Thoracic aorta (tissue), 2 donors: ENCODE measurements at places on chromosomes 12 and 14. TPM values are rescaled to one million over a fixed set of nuclear protein-coding genes. Genes with fewer than 3 reads are reported as not detected.

GRCh38 chr12:93674386-93674785, 2.8 kb upstream of the CRADD start:
- DNase-seq: no peak

DNA sequence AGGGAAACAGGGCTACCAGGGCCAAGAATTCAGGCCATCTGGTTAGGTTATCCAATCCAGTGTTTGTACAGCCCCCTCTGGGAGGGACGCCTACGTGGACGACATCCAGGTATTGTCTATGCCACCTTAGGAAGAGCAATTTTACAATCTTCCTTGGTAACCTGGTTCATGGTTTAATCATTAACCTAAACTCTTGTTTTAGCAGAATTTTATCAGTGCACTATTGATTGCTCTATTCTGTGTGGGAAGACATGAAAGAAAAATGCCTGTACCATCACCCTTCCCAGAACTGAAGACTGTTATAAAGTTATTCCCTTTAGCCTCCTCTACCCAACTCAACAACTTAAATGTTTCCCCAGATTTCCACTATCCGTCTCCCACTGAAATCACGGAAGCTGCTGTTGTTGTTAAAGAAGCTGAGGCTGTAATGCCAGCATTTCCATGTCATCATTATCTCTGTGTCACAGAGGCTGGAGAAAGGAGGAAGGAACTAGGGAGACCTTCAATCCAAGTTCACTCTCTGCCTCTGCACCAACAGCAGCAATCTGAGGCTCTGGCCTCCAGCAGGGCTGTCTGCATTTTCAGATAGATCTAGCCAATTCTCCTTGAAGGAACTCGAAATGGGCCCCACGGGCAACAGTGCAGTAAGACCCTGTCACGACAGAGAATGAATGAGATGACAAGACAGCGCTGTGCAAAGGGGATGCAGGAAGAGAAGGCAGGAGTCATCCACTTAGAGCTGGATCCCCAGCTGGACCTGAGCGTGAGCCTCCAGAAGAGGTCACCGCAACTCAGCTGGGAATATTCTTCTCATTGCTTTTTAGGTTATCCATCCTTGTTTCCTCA, 183.4 kb upstream of the GZMB start:
- DNase-seq: no peak

DNA sequence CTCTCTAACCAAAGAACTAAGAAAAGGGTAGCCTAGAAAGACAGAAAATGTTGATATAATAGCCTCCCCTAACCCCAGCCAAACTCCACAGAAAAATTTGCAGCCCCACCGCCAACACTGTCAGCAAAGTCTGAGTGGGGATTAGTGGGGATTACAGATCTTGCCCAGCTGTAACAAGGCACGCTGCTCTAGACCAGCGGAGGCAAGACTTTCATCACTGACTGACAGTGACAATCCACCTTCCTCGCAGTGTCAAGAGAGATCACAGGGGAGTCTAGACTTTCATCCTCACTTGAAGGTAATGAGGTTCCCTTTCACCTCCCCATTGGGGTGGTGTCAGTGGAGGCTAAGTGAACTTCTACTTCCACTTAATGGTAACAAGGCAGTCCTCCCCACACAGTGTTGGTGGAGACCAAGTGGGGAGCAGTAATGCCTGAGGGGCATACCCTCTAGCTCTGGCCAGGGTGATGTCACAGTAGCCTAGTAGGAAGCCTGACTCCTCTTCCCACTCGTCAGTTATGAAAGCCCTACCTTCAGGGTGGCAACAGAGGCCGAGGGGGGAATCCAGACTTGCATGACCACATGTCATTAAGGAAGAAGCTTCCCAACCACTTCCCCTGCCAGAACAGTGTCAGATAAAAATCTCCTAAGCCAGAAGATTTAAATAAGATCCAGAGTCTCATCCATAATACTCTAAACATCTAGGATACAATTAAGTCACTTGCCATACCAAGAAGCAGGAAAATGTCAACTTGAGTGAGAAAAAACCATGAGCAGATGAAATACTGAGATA, 91.7 kb upstream of the RASSF8 start:
- no peak for DNase-seq

DNA sequence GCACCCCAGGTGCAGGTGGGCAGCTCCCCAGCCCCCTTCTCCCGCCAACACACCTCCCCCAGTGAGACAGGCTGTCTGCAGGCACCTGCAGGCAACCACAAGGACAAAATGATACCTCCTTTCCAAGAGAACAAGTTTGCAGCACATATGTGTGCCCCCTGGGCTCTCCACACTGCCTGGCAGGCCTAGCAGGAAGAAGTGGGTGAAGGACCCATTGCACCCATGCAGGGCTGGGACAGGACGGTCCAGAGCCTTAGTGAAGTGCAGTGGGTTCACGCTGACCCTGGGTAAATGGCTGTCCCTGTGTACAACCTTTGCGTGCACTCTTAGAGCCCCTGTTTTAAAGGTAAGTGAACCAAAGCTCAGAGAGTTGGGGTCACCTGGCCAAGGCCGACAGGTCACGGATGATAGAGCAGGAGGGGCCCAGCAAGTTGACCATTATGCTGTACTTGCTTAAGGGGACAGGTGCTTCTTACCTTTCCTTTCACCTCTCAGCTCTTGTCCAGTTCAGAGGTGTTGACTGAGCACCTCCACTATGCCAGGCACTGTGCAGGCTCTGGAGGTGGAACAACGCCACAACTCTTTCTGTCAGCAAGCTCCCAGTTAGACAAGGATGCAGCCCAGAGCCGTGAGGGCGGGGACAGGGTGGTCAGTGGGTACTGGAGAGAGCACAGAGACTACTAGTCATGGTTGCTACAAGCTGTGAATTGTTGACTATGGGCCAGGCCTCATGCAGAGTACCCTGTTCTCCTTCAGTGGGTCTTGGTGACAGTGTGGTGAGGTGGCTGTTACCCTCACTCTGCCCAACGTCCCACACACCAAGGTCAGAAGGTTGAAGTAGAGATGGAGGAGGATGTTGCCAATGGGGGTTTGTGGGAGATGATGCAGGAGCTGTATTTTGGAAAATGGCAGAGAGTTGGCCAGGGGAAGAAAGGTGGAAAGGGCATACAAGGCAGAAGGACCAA, 125.9 kb downstream of the PAPOLA start:
- DNase-seq: no peak

DNA sequence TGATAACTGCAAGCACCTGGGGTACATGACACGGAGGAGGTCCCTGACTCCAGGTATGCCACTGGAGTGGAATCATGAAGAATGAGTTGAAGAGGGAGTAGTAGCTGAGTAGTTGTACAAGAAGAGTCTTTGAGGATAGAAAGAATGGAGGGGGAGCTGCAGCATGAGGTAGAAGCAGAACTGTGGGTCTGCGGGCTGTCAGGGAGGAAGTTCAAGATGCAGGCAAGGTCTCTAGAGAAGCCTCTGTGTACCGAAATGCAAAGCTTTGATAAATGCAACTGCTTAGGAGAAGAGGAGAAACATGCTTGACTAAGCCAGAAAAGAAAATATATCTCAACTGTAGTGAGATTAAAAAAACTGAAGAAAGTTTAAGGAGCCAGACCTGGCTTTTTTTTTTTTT, 91.5 kb downstream of the CPNE8 start:
- DNase-seq: no peak

- DNase-seq: no peak
These were observed 839 bp downstream of the IFT43 start for GRCh38 chr14:75986439-75986765.

DNA sequence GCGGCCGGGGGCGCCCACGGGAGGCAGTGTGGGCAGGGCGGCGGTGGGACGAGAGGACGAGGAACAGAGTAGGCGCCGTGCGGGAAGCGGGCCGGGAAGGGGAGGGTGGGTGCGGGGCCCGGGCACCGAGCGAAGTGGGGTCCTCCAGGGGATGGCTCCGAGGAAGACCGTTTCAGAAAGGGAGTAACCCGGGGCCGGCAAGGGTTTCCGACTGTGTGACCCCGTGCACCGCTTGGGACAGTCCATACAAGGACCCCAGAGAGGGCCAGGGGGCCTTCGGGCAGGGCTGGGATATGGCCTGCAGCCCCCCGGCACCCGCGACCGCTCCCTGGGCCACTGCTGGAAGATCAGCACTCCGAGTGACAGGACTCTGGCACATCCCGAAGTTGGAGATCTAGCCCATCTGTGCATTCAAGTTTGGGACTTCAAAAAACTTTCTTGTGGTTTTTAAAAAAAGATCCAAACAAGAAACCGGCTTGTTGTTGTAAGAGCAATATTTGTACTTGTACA, 448 bp downstream of the TSPAN9 start:
- DNase-seq: no peak

DNA sequence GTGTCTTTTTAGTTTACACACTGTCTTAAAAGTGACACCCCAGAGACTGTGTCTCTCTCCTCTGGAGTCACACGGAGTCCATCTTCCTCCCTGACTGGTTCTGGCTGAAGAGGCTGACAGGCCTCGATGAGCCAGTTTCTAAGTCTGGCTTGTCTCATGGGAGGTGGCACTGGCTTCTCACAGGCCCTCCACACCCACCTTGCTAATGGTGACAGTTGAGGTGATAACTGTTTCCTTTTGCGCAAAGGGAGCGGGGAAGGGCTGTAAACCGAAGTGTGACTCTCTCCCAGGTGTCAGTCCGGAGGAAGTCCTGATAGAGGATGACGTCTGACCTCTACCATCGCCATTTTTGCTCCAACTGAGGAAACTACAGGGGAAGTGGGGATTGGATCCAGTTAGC, 30.2 kb downstream of the KCTD10 start:
- DNase-seq: no peak

- no peak for DNase-seq
These were observed 254.8 kb downstream of the PRKD1 start for GRCh38 chr14:29672831-29673230.

DNA sequence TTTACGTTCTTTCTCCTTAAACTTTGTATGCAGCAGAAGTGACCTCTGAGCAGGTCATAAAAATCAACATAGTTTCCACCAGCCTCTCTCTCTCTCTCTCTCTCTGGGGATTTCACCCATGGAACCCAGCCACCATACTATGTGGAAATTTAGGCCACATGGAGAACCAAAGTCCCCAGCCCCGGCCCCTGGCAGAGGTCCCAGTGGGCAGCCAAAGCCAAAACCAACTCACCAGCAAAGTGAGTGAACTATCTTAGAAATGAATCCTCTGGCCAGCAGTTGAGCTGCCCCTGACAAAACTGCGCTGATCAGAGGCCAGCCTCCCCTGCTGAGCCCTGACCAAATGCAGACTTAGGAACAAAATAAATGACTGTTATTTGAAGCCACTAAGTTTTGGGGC, 9.2 kb downstream of the DUSP6 start:
- DNase-seq: peak; percentile 42

DNA sequence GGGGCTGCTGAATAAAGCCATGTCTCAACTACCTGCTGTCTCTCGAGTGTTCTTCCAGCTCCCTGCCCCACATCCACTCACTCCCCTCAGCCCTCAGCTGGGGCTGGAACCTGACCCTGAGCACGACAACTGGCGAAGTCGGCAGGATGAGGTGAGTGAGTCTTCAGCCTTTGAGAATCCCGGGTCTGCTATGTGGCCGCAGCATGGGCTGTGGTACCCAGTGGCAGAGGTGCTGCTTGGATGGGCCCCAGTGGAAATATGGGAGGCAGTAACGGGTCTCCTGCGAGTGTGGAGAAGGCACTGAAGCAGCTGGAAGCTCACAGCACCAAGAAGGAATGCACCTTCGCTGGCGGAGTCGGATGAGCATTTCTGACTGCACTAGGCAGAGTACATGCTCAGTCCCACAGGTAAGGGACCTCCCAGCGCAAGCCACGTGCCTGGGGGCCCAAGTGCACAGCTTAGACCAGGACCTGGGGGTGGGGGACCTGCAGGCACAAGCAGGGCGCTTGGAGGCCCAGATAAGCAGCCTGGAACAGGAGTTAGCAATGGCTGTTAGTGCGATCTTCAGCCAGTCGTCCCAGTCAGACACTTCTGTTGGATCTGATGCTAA, 95.5 kb upstream of the TMPO start:
- DNase-seq: no peak

GRCh38 chr12:53352331-53353256, 16.4 kb upstream of the SP7 start:
- DNase-seq: peak; percentile 34

- DNase-seq: no peak
These were observed 42.5 kb upstream of the BCAT1 start for GRCh38 chr12:24991209-24992049.

GRCh38 chr12:75917715-75918114, 113.9 kb downstream of the PHLDA1 start:
- no peak for DNase-seq

DNA sequence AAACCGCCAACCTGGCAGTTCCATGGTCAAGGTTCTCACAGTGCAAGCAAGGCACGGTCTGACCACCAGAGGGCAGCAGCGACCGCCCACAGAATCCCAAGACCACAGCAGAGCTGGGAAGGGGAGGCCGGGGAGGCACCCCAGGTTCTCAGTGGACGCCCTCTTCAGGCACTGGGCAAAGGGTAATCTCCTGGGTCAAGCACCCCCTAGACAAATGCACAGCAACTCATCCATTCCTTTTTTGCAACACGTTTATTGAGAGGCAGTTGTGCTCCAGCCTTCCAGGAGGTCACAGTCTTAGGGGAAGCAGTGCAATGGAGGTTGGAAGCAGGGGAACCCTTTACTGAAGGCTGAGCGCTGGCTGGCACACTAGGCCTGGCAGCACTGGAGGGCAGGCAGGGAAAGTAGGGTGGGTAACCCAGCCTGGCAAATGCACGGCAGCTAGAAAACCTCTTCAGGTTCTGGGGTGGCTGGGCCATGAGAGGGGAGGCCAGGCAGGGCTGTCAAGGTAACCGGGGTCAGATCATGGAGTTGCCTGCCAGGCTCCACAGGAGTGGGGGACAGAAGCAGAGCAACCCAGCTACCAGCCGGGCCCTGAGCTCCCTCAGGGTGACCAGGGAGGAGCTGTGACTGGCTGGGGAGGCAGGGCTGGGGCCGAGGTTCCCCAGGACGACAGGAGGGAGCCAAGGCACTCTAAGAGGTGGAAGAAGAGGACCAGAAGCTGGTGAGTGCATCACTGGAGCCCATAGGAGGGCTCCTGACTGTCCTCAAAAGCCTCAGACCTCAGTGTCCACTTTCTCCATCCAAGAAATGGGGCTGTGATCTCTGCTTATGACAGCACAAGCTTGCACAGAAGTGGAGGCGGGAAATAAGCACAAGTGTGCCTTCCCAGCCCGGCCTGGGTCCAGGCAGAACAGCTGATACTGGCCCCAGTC, 1.8 kb upstream of the RHOF start:
- no peak for DNase-seq

DNA sequence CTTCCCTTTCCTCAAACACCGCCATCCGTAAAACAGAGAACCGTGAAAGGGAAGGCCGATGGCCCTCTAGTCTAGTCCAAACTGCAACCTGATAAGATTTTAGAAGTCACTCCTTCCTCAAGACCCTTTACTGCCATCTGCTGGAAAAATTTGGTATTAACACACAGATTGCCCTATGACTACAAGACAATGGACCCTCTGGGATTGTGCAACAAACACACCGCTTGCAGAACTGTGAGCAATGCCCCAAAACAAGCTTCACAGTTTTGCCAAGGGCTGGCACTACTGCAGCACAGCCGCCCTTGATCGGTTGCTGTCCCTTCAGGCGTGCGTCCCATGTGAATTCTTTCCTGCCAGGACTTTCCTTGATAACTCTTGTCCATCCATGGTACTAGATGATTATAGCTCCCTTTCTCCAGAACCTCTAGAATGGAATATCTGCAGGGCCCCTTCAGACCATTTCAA, 23.1 kb downstream of the LLPH start:
- DNase-seq: peak; percentile 69

Gene ABHD4
- total RNA-seq: 25.3 TPM

Gene FAM90A1
- total RNA-seq: not detected

Gene DBX2
- not detected for total RNA-seq

Gene LTB4R2
- 21.8 TPM for total RNA-seq

Gene RAPGEF3
- total RNA-seq: 77.4 TPM

Gene IFNG
- total RNA-seq: not detected
